ENCODE measurements at places on chromosomes 12 and 14. TPM values are rescaled to one million over a fixed set of nuclear protein-coding genes. Genes with fewer than 3 reads are reported as not detected.

Gene B4GALNT3
- total RNA-seq, result 0.27 TPM

GRCh38 chr12:123076604-123077297 lies 74.1 kb downstream of the PITPNM2 start:
- DNase-seq, result peak; percentile 31

DNA sequence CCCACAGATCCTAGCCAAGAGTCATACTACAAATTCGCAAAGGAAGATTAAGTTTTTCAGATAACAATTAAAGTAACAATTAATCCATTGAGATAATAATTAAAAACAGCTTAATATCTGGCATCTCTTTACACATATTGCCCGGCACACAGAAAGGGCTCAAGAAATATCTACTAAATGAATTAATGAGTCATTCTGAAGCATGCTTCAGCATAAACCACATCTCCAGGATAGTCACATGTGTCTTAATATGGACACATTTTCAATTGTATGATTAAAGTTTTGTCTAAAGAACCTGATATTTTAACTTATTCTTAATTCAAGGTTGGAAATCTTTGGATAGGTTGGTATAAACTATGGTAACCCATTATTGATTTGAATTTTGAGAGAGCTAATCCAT lies 9.6 kb downstream of the ITPR2 start:
- peak; percentile 6 for DNase-seq

GRCh38 chr12:102396276-102396675 lies 84.1 kb downstream of the IGF1 start:
- DNase-seq, result no peak

Gene KRT71
- total RNA-seq, result not detected
